Endodermal cell (in vitro differentiated cells): ENCODE measurements at places on chromosomes 4 and X. TPM values are rescaled to one million over a fixed set of nuclear protein-coding genes. Genes with fewer than 3 reads are reported as not detected.

GRCh38 chrX:120672841-120673530 lies 43.1 kb upstream of the C1GALT1C1 start:
- no peak for DNase-seq

DNA sequence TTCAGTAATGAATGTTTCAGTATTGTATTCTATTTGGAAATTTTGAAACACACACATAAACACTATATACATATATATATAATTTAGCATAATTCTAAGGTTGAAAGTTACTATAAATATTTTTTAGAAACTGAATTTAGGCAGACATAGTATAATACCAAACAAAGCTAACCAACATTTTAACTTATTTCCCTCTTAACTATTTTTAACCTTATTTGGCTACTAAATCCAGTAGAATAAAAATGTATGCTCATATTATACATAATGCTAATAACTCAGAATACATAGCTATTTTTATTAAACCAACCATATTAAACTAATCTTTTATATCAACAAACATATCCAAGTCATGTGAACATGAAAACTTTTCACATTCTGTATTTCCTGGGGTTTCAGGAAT lies 563.6 kb downstream of the ADGRL3 start:
- DNase-seq = no peak

DNA sequence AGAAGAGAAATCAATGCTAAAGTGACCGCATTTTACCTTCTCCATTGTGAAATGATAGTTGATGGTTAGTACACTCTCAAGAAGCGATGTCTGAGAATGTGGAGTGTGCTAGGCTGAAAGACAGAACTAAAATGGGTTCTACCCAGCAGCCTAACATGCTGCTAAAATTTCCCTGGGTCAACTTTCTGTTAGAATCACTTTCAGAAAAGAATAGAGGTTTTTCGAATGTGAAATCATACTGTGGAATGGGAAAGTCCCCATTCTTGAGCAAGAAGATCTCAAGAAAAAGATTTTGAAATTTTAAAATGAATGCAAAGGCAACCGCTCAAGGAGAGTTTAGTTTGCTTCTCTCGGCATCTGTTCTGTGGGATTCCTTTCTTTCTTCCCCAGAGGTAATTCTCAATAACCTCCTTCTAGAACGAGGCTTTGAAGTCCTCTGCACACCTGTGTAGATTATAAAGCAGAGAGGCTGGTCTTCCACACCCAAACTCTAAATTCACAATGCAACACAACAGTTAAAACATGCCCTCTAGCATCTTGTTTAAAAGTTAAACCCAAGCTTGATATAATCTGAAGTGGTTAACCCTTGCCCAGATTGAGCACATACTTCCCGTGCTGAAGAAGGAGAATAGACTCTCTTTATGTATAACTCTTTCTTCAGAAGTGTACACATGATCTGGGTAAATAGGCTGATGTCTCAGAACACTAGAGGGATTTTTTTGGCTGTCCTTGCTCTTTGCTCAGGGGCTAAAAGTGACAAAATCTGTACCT lies 208.7 kb upstream of the KLF3 start:
- no peak for DNase-seq

GRCh38 chrX:39900777-39901170 lies 197.0 kb downstream of the BCOR start:
- peak; percentile 67 for DNase-seq

GRCh38 chr4:79638735-79639134 lies 230.7 kb upstream of the GK2 start:
- no peak for DNase-seq

DNA sequence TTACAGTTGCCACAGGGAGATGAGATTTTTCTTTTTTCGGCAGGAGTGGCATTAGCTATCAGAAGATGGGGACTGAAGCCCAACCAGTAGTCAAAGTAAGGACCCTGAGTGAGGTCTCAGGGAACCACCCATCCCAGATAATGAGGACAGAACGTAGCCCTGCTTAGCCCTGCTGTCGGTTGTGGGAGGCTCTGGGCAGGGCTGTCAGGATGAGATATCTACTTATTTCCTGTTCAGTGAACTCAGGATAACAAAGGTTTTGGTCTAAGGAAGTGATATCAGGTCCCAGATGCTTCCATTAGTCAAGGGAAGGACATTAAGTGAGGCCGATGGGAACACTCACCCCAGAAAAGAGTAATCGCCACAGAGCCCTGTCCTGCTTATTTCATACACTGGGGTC lies 2.3 kb downstream of the MAGEB16 start:
- no peak for DNase-seq

DNA sequence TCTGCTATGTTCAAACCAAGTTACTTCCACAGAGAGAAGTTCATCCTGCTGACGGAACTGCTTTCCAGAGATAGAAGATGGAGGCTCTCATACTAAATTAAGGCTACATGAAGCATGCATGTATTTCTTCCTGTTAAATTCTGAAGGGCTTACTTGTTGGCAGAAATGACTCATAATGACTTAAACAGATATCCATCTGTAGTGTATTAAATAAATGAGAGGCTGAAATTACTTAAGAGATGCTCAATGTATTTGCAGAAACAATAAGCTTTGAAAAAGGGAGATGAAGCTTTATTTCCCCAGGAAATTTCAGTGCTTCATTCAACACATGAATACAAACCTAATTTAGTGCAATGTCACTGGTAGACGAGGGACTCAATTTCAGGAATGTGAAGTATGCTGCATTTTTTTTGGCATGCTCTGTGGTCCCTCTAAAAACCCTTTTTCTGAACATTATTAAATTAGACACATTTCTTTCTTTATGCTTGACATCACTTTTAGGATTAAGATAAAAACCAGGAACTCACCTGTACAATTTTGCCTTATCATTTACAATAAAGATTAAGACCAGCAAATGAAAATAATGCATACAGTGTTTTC lies 759.1 kb upstream of the POU3F4 start:
- DNase-seq = no peak

DNA sequence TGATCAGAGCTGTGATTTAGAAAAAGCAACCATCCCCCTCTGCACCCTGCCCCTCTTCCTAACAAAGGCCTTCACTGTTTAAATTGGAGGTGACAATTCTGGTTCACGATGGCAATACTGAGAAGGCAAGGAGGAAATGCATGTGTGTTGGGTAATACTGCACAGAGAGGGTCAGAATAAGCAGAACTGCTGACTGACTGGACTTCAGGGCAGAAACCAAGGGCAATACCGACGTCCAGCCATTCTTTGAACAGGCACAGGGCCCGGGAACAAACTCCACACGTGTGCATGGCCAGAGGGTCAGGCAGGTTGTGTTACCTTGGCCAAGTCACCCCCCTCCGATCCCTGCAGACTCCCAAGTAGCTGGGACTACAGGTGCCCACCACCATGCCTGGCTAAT lies 6.0 kb downstream of the ACSL1 start:
- DNase-seq = no peak

GRCh38 chr4:153646978-153647377 lies 37.1 kb upstream of the TLR2 start:
- DNase-seq = no peak

GRCh38 chrX:124289443-124289842 lies 43.0 kb upstream of the TEX13D start:
- no peak for DNase-seq

DNA sequence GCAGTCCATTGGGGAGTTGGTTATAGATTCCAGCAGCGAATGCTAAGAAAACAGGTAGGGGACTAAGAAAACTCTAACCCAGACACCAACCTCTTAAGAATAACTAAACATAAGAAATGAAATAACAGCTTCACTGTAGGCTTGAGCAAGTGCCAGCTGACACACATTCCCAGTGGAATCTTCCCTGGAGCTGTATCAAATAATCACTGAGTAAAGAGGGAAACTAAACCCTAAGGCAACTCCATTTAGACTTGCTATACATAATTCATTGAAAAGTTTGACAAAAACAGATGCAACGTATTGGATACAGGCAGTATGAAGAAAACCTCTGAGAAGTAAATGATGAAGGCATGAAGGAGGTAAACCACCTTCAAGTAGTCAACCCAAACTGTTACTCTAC lies 293.5 kb downstream of the OPHN1 start:
- DNase-seq = no peak

- no peak for DNase-seq
Observed at GRCh38 chr4:33780952-33781791, 2463.1 kb downstream of the ARAP2 start.

GRCh38 chr4:159435561-159436023 lies 332.7 kb downstream of the RAPGEF2 start:
- DNase-seq = no peak

DNA sequence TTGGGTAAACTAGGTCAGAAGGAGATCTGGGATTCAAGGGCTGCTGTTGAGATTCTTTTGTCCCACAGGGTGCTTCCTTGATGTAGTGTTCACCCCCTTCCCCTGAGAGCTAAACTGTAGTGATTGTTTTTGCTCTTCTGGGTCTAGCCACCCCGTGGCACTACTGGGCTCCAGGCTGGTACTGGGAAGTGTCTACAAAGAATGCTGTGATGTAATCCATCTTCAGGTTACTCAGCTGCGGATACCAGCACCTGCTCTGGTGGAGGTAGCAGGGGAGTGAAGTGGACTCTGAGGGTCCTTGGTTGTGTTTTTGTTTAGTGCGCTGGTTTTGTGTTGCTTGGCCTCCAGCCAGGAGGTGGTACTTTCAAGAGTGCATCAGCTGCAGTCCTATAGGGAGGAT lies 365.5 kb downstream of the ZNF674 start:
- DNase-seq = no peak

GRCh38 chr4:119034276-119035008 lies 101.2 kb upstream of the MYOZ2 start:
- DNase-seq = peak; percentile 70

- DNase-seq = no peak
Observed at GRCh38 chrX:127571834-127572233, 480.4 kb downstream of the ACTRT1 start.

DNA sequence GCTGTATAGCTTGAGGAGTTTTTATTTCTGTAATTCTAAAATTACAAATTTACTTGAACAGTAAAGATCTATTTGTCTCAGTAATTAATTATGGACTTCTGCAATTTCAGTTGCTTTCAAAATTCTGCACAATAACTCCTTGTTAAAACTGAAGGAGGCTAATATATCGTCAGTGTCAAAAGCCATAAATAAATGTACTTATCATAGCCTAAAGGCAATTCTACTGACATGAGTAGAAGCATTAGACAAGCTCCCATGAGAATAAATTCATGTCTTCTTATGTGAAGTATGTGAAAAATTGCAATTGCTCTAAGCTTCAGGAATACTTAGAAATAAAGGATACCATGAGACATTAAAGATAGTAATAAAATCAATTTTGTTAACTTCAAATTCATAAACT lies 381.2 kb upstream of the PCDH10 start:
- no peak for DNase-seq

DNA sequence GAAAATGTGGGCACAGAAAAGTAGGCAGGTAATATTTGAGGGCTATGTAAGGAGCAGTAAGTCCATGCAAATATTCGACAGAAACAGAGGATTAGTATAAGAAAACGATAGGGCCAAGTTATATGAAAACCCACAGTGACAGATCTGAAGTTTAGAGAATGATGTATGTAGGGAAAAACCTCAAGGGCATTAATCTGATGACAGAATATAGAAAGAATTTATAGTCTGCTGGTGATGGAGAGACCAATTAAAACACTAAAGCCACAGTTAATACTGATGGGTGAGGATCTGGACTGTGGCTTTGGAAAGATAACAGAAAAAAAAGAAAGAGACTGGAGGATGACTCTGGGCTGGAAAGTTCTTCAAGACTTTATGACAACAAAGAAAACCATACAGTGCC lies 169.7 kb downstream of the PALLD start:
- DNase-seq = no peak

- DNase-seq = no peak
Observed at GRCh38 chrX:133709501-133709900, 275.9 kb downstream of the GPC3 start.

DNA sequence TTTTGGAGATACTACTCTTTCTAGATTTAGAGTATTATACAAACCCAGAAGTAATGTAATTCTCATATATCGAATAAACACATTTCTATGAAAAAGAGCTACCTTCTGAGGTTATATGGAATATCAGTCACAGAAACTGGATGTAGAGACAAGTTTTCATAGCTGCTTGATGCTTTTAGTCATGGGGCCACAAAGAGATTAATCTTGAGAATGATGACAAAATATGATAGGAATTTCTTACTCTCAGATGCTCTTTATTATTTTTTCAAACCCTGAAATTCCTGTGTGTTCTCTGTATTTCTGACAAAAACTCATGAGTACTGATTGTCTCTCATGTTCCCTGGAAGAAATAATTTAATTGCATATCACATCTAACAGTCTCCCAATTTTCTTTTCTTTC lies 662.5 kb downstream of the RAPGEF2 start:
- DNase-seq = no peak

GRCh38 chrX:111083081-111083480 lies 12.9 kb upstream of the PAK3 start:
- DNase-seq = no peak

DNA sequence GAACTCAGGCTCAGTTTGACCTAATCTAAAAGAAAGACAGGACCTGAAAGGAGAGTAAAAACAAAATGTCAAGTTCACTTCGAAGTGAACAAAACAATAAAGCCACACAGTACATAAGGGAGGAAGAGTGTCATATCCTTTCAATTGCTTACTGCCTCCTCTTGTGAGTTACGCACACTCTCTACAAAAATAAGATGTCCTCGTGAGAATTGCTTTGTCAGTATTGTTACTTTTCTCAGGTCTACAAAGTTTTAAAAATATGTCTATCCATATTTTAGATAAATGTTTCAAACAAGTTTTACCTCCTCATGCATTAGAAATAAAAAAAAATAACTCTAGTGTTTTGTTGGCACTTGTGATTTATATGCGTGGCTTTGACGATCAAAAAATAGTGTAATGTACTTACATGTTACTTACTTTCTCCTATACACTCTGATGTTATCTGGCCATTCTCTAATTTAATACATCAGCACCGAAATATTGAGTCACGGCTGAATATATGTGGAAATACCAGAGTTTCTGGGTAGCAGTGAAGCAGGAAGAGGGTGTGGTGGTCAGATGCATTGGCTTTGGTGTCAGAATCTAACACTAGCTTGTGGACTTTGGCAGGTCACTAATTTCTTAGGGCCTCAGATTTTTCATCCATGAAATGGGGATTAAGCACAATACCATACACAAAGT lies 8.1 kb upstream of the MRPL1 start:
- DNase-seq = no peak

- DNase-seq = no peak
Observed at GRCh38 chr4:181677621-181678020, 565.6 kb upstream of the TENM3 start.

Gene LANCL3
- total RNA-seq = 0.07 to 0.45 TPM (median 0.15 TPM) in 3 replicates

Gene TMEM47
- total RNA-seq = 7.5 to 13.4 TPM (median 12.6 TPM) in 3 replicates

Gene GPRIN3
- 0.52 to 2.4 TPM (median 2.1 TPM) in 3 replicates for total RNA-seq

Gene GAB3
- 0.18 and 0.55 TPM in 2 replicates for total RNA-seq

Gene ZFX
- total RNA-seq = 51.0 and 55.1 TPM in 2 replicates

Gene TMPRSS11D
- not detected in 2 replicates for total RNA-seq

Gene TMPRSS11F
- total RNA-seq = not detected in 2 replicates

Gene MED12
- 49.9 and 60.8 TPM in 2 replicates for total RNA-seq

Gene DAPP1
- total RNA-seq = not detected in 3 replicates

Gene SCD5
- total RNA-seq = 3.4 and 5.2 TPM in 2 replicates

Gene C4orf51
- total RNA-seq = 5.0 and 6.8 TPM in 2 replicates

Gene ADH1A
- total RNA-seq = not detected in 3 replicates

Gene CNKSR2
- 4.3 to 16.9 TPM (median 15.5 TPM) in 3 replicates for total RNA-seq

Gene CXCL11
- total RNA-seq = 0.21 TPM in 1 of 3 replicates, not detected in the others

Gene RHOH
- 9.4 and 11.7 TPM in 2 replicates for total RNA-seq
